ENCODE measurements at places on chromosomes 11 and 22.

- DNase-seq = no peak
Measured at GRCh38 chr11:35619855-35620640, 1.8 kb downstream of the FJX1 start.

GRCh38 chr11:116189408-116190170, 583.2 kb downstream of the BUD13 start:
- DNase-seq = no peak

DNA sequence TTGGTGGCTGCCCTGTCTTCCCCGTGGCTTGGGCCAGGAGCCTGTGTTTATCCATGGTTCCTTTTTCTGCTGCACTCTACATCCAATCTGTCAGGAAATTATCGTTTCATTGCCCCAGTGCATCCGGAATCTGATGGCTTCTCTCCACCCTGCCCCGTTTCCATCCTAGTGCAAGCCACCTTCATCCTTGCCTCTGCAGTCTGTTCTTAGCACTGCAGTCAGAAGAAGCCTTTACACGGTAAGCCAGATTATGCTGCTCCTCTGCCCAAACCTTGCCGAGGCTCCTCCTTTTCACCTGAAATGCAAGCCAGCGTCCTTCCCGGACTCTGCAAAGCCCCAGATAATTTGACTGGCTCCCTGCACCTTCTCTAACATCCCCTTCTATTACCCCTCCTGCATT, 45.1 kb downstream of the PARVG start:
- DNase-seq = no peak

- no peak for DNase-seq
Measured at GRCh38 chr11:38562562-38562961, 1964.5 kb upstream of the RAG2 start.

- DNase-seq = no peak
Measured at GRCh38 chr22:38180841-38181452, 683 bp downstream of the PLA2G6 start.

DNA sequence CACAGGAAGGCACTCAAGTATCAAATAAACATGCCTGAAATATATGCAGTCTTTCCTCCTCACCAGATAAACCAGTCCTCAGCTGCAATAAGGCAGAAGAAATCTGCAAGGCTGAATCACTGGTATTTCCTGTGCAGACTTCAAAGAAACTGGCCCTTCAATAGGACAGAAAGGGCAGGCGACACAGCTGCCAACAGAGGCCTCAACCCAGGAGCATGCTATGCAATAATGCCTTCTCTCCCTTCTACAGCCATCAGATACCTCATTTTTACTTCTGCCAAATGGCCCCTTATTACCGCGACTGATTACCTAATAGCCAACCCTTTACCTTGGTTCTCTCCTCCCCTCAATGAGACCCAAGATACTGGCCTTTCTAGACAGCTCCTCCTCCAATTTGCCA, 8.0 kb downstream of the NUMA1 start:
- DNase-seq = no peak

GRCh38 chr11:34343153-34343552, 14.7 kb downstream of the ABTB2 start:
- DNase-seq = no peak

- DNase-seq = no peak
Measured at GRCh38 chr11:116793772-116794097, 2.1 kb upstream of the APOA5 start.

GRCh38 chr22:27472975-27473374, 328.6 kb downstream of the MN1 start:
- DNase-seq = no peak

GRCh38 chr22:27088026-27088425, 430.6 kb downstream of the MIAT start:
- DNase-seq = no peak

DNA sequence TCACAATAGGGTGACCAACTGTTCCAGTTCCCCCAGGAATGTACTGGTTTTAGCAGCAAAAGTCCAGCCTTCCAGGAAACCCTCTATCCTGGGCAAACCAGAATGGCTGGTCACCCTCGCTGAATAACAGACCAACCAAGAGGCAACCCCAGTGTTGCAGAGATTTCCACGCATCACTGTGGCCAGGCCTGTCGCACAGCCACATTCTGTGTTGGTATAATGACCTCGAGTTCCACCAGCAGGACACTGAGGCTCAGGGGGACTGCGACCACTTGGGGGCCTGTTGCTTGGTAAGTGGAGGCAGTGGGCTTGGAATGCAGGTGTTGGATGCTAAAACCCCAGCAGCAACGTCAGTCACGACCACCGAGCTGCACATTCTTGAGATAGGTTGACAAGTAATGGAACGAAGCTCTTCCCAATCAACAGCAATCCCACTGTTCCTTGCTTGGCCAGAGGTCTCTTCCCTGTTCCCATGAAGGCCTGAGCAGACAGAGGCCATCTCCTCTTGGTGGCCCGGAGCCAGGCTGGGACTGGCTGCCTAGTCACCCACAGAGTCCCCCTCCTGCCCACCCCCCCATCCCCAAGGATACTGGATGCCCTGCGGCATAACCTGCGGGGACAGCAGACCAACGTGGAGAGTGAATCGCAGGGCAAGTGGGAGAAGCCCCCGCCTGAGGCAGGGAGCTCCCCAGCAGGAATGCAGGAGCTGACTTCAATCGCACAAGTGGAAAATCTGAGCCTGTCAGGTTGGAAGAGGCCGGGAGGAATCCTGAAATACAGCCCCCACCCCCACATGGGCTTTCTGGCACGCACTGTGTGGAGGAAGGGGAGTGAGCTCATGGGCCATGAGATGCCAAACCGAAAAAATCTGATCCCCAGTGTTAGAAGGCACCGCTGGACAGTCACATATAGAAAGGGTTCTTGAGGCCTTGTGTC, 43.4 kb upstream of the MN1 start:
- no peak for DNase-seq

DNA sequence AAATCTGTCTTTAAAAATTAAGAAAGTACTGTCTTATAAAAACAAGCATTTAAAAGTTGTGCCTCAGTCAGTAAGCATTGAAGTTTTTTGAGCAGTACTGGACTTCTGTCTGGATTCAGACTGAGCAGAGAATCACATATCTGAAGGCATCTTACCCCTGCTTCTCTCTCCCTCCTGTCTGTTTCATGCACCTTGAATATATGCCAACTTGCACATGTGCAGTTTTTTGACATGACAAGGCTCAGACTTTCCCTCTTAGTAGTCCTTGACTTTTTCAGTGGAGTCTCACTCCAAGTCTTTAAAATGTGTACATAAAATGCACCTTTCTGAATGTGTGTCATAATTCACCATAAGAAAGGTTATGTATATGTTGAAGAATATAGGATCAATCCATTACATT, 19.8 kb downstream of the SPECC1L start:
- no peak for DNase-seq

- no peak for DNase-seq
Measured at GRCh38 chr11:72085621-72086351, 5.1 kb downstream of the LRRC51 start.

GRCh38 chr11:76735841-76736240, 47.3 kb upstream of the TSKU start:
- no peak for DNase-seq

GRCh38 chr22:46731246-46732040, 6.6 kb downstream of the CERK start:
- no peak for DNase-seq

DNA sequence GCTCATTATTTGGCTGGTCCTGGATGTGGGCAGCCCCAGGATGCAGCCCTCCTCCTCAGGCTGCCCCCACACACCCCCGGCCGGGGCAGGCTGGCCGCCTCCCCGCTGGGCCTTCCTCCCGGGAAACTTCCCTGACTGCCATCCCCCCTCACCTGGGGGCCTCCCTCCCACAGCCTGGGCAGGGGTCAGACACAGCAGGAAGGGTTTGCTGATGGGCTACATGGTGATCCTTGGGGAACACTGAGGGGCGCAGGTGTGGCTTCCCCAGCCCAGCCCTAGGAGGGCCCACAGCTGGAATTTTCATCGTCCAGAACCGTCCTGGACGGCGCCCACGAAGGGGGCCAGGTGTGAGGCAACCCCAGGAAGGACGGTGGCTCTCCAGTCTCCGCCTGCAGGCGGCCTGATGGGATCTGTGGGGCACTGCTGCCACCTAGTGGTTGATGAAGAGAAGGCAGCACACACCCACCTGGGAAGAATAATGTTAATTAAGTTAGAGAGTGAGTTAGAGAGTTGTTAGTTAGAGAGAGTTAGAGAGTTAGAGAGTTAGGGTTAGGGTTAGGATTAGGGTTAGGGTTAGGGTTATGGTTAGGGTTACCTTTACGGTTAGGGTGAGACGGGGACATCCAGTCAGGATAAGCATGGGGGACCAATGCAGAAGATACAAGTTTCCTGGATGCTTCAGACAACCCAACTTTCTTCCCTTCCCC, 75.9 kb upstream of the PRR5 start:
- peak; percentile 42 for DNase-seq

GRCh38 chr11:58658623-58659022, 36.2 kb downstream of the CNTF start:
- no peak for DNase-seq

- no peak for DNase-seq
Measured at GRCh38 chr22:48929276-48929790, 898.3 kb downstream of the BRD1 start.

All from activated CD8-positive, alpha-beta memory T cell treated with anti-CD3 and anti-CD28 coated beads for 4 hours (primary cell).